ENCODE measurements at places on chromosomes 4 and X.

- no peak for DNase-seq
These were observed 17.4 kb downstream of the TLR10 start for GRCh38 chr4:38765382-38765781.

GRCh38 chr4:24722026-24722568, 73.3 kb upstream of the SOD3 start:
- no peak for DNase-seq

- DNase-seq = no peak
These were observed 41.9 kb downstream of the HPF1 start for GRCh38 chr4:169715826-169716225.

DNA sequence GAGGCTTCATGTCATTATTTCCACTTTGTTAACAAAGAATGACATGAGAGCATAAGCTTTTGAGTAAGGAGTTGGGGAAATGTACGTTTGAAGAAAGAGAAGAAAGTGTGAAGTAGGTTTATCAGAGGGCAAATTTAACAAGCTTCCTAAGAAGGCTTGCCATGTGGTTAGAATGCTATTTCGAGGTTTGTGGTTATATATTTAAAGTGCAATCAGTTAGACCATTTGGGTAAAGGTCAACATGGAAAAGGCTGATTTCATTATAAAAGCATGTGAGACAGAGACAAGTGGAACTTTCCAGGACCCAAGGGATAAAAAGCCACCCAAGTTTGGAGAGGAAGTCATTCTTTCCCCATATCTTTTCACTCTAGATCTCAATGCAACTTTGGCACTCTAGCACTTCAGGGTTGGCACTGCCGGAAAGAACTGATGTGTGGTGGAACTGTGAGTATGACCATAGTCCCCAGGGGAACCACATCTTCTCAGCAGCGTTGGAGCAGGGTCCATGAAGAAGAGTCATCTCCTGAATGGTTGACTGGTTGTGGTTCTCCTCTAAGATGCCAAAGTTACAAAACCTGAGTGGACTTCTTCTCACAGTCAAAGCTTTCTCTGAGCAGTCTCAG, 529.9 kb downstream of the MID1IP1 start:
- no peak for DNase-seq

GRCh38 chr4:40183615-40184411, 13.0 kb upstream of the RHOH start:
- no peak for DNase-seq

GRCh38 chr4:120769227-120769626, 153.3 kb downstream of the PRDM5 start:
- DNase-seq = no peak

DNA sequence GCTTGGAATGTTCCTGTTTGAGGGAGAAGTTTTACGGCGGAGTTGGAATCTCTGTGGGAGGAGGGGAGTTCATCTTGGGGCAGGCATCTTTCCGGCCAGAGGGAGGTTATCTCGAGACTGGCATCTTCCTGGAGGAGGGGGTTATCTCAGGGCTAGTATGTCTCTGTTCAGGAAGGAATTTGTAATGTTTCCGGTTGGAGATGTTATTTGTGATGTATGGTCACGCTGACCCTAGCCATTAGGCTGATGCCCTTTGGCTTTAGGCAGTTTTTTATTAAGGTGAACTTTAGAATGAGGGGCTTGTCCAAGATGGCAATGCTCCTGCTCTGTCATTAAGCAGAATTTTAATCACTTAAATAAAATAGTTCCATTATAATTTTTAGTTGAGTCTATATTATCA, 449.7 kb downstream of the PCDH10 start:
- DNase-seq = no peak

DNA sequence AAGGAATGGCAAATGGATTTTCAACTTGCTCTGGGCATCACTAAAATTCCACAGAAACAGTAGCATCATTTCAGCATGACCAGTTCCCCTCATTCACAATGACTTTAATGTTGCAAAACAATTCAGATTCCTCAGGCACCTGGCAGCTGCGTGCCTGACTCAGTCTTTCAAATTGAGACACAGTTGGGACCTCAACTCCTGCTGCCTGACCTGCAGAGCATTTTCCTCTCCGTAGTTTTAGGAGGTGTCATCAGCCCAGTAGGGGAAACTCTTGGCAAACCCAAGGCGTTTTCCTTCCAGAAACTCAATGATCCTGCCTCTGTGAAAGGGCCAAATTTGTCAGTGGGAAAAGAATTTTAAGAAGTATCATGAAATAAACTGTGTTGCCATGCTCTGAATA, 388.9 kb downstream of the SPRY1 start:
- peak; percentile 25 for DNase-seq

DNA sequence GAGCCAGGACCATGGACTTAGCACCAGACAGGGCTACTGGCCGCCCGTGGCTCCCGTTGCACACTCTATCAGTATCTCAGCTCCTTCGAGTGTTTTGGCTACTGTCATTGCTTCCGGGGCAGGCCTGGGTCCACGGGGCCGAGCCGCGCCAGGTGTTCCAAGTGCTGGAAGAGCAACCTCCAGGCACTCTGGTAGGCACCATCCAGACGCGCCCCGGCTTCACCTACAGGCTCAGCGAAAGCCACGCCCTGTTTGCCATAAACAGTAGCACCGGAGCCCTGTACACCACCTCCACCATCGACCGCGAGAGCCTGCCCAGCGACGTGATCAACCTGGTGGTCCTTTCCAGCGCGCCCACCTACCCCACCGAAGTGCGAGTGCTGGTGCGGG, 1.6 kb downstream of the FAT4 start:
- DNase-seq = peak; percentile 27

DNA sequence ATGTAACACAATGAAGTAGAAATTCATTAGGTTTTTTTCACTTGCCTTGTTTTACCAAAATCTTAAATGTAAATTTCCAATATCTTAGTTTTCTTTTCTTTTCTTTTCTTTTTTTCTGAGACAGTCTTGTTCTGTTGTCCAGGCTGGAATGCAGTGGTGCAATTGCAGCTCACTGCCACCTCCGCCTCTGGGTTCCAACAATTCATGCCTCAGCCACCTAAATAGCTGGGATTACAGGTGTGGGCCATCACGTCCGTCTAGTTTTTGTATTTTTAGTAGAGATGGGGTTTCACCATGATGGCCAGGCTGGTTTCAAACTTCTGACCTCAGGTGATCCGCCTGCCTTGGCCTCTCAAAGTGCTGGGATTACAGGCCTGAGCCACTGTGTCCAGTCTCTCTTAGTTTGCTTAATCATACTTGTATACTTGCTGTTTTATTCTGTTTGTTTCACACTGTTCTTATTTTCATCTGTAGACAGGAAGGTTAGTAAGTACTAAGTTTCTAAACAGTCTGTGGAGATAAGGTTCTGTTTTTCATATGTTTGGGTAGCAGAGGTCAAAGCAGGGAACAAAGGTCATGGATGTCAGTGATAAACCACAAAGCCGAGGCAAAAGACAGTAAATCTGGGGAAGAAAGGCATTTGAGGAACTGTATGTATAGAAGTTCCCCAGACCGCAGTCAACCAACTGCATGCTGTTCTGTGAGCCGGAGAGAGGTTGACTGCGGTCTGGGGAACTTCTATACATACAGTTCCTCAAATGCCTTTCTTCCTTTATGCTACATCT, 129.1 kb downstream of the CBR4 start:
- DNase-seq = no peak

GRCh38 chr4:148022975-148023374, 291.1 kb downstream of the ARHGAP10 start:
- DNase-seq = no peak
